Thoracic aorta (tissue), 2 donors: ENCODE measurements at places on chromosomes 13 and 19. TPM values are rescaled to one million over a fixed set of nuclear protein-coding genes. Genes with fewer than 3 reads are reported as not detected.

DNA sequence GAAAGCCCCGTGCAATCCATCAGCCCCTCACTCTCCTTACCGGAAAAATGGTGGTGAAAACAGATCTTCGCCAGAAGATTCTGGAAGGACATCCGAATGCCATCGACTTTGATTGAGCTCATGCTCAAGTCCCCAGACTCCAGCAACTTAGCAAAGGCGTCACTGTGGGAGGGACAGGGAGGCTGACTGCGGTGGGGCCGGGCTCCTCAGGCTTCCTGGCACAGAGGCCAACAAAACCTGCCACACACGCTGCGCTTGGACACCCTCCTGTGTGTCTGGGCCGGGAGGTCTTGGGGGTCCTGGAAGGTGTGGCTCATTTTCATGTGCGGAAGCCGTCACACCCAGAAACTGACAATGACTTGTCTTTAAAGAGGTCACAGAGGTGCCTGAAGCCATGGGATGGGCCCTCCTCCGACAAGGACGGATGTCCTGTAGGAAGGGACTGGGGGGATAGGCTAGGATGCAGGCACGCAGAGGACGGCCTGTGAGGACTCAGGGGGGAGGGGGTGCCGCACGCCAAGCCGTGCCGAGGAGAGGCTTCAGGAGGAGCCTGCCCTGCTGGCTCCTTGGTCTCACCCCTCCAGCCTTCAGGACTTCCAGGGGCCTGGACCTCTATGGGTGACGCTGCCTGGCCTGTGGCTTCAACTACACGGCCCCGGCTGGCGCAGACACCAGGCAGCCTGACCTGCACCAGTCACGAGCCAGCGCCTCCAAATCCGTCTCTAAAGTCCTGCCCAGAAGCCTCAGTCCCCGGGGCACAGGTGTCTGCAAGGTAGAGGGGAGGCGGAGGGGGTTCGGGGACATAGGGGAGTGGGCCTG is 12.5 kb downstream of the IZUMO4 start:
- no peak for DNase-seq

The EXOC3L2 gene
- 2.4 TPM for total RNA-seq

DNA sequence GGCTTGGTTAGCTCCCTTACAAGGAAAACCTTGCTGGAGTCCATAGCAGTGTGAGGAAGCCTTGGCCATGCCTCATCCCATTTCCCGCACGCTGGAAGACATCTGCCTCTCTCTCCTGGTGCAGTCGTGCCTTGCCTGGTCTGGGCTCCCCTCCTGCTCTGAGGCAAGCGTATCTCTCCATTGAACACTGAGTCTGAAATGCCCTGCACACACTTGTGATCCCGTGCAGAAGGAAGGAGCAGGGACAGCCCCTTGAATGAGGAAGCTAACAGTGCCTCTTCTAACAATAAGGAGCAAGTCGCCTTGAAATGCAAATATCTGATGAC is 407 bp upstream of the ZNF440 start:
- no peak for DNase-seq

DNA sequence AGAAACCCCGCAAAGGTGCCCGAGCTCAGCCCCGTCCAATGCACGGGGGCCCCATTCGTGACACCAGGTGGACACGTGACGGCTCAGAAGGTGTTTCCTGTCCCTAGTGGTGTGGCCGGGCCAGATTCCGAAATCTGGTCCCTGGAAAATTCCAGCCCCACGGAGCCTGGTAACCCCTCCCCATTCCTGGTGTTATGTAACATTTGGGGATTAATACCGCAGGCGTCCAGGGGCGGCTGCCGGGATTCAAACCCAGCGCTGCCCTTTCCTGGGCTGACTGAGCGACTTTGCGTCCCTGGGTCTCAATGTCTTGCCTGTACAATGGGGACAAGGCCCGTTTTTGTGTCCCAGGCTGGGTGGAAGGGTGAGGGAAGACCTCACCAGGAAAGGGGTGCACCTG is 1.0 kb upstream of the PLK5 start:
- DNase-seq = no peak

- DNase-seq = no peak
Measured at GRCh38 chr13:40644838-40645604, 21.4 kb downstream of the FOXO1 start.

The ZNF99 gene
- total RNA-seq = not detected

GRCh38 chr19:35208121-35208520 is 20.4 kb downstream of the FAM187B start:
- DNase-seq = no peak

DNA sequence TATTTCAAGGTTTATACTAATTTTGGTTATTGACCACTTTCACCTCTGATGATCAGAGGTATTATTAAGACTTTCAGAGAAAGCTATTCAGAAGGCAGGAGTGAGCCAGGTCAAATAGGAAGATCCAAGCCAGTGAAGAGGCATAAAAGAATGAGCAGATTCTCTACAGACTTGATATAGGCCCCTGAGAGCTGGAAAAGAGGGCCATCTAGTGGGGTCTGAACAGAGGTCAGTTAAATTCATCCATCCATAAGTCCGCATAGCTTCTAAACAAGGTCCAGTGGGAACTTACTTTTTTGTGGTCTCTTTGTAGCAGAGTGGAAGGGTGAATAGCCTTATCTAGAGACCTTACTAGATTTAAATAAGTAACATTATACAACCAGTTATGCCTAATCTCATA is 126.6 kb upstream of the UFM1 start:
- DNase-seq = no peak

GRCh38 chr13:45141369-45141768 is 21.1 kb downstream of the GTF2F2 start:
- DNase-seq = no peak

DNA sequence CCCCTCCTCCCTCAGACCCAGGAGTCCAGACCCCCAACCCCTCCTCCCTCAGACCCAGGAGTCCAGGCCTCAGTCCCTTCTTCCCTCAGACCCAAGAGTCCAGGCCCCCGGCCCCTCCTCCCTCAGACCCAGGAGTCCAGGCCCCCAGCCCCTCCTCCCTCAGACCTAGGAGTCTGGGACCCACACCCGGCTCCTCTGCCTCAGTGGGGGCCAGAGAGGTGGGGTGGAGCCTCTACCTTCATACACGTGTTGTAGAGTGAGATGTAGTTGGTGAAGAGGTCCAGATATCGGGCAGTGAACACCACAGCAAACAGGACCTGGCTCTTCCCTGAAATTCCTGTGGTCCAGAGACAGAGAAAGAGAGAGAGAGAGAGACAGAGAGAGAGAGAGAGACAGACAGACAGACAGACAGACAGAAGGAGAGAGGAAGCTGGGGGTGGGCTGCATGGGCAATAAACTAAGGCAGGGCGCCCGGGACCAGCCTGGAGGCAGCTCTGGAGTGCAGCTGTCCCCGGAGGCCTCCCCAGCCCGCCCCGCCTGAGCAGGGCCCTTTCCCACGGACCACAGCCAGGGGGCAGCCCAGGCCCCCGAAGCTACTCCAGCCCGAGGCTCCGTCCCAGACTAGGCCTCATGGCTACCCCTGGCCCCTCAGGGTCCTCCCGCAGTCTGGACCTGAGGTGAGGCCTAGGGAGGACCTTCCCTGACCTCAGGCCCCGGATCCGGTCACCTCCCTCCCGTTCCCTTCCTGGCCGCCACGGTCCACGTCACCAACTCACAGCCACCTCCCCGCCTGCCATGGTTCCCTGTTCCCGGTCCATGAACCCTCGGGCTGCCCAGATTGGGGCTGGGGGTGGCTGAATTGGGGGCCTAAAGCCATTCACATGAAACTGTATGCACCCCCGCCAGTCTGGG is 907 bp downstream of the KDELR1 start:
- DNase-seq = no peak

- DNase-seq = no peak
Measured at GRCh38 chr19:19409631-19410030, 4.2 kb downstream of the GATAD2A start.

GRCh38 chr19:13026462-13027370 is 31.4 kb downstream of the NFIX start:
- DNase-seq = no peak

The CYP4F22 gene
- not detected for total RNA-seq

GRCh38 chr19:43626838-43627237 is 7.4 kb upstream of the ZNF428 start:
- DNase-seq = no peak

The OR7A5 gene
- not detected for total RNA-seq

GRCh38 chr13:91248249-91248648 is 99.2 kb upstream of the MIR17HG start:
- DNase-seq = no peak

The POGLUT2 gene
- total RNA-seq = 7.3 TPM

The SLC8A2 gene
- not detected for total RNA-seq

- no peak for DNase-seq
Measured at GRCh38 chr13:73608157-73608516, 526.1 kb downstream of the KLF12 start.

The EIF3K gene
- total RNA-seq = 237 TPM
